ENCODE measurements at places on chromosomes 5 and 9. TPM values are rescaled to one million over a fixed set of nuclear protein-coding genes. Genes with fewer than 3 reads are reported as not detected.

BHMT2 gene
- 374 TPM for total RNA-seq

NREP gene
- 3.2 TPM for total RNA-seq

DNA sequence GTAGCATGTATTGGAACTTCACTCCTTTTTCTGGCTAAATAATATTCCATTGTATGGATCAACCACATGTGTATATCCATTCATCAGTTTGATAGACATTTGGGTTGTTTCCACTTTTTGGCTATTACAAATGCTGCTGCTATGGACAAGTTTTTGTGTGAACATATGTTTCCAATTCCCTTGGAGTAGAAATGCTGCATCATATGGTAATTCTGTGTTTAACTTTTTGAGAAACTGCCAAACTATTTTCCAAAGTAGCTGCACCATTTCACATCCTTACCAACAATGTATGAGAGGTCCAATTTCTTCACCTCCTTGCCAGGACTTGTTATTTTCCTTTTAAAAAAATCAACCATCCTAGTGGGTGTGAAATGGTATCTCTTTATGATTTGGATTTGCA is 8.4 kb downstream of the FRRS1L start:
- no peak for DNase-seq

DNA sequence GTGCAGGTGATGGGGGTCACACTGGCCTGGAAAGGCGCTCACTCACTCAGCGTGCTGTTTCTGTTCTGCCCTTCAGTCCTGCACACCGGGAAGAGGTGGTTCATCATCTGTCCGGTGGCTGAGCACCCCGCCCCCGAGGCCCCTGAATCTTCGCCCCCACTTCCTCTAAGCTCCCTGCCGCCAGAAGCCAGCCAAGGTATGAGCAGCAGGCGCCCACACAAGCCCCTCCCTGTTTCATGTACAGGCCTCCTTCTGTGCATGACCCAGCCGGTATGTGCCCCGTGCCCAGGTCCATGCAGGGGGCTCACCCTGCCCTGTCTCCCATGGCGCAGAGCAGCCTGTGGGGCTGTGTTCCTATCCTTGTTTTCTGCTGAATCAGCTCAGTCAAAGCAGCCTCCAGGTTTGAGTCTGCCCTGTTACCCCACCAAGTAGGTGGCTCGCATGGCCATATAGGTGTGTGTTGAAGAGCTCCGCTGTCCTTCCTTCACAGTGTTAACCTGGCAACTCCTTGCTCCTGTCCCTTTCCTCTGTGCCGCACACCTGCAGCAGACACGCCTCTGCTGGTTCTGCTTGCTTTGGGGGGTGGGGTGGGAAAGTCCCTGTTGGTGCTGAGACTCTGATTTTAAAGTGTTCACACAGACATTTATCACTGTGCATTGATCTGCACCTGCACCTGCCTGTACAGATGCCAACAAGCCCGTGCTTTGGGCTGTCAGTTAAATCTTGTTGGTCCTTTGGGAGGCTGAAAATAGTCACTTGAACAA is 84.8 kb downstream of the WNK2 start:
- DNase-seq: no peak

DNA sequence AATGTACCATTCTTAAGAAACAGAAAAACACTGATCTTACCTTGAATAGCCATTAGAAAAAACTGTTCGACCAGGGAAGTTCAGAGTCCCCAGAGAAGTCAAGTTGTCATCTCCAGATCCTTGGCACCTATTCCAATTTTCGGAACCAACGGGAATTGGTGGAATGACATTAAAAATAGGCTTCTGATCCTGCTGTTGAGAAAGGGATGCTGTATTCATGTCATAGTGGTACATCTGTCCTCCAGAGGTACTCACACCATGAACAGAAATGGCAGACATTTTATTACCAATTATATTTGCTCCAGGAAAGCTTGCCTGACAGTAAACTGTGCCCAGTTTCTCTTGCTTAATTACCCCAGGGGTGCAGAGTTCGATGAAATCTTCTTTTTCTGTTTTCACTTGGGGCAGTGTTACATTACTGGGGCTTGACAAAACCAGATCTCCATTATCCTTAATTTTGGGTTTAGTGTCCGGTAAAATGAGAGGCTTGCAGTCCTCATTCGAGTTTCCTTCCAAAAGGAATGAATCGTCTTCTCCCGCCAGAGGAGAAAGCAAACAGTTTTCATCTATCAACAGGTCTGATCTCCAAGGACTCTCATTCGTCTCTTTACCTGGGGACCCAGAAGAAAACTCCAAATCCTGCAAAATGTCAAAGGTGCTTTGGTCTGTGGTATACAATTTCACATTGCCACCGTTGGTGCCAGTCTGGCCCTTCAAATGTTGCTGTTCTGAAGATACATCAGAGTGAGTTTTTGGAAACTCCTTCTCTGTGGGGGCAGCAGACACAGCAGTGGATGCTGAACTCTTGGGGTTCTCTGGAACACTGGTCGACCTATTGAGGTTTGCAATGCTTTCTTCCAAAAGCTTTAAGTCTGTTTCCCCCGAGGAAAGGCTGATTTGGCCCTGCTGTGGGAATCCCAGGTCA is 3.6 kb downstream of the NR3C1 start:
- no peak for DNase-seq
